ENCODE measurements at places on chromosomes 7 and 10.

DNA sequence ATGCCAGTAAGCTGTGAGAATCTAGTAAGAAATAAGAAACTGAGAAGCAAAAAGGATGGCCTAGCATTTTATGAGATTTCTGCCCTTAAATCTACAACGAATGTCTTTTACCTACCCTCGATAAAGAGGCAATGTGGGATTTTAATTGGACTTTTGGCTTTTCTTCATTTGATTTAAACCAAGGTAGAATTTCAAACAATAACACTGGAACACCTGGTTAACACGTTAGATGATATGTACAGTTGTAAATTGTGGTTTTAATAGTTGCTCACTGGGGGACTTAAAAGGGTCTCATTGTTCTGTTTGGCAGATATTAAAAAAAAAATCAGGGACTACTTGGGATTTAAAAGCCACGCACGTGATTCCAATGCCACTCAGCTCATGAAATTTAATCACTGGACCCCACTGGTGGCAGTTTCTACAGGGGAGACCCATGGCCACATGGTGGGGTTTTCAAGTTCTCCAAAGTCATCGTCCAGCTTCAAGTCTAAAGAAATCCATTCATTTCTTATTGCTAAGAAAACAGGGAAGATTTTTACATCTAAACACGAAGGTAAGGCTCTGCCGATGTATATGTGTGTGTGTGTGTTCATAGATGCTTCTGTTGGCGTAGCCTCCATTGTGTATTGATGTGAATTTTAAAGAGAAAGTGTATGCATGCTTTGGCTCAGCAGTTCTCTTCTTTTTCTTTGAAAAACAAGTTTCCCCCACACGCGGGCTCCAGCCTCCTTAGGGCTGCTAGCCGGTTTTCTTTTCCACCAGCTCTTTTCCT lies 588.6 kb upstream of the MKI67 start:
- DNase-seq = no peak

GRCh38 chr7:38002689-38003088 lies 82.2 kb downstream of the EPDR1 start:
- no peak for DNase-seq

DNA sequence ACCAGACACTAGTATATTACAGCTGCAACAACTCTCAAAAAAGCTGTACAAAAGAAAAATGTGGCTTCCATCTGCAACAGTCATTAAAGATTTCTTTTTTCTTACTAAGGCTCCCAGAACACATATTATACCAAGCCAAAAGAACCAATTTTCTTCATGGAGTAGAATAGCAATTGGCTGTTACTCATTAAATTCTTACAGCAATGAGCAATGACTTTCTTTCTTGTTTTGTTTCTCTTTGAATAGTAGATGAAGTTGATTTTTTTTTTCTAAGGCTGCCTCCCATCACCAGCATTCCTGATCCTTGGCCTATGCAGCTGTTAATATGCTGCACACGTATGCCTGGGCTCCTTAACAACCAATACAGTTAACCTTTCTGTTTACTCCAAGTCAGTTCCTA lies 36.6 kb upstream of the SPOCK2 start:
- peak; percentile 11 for DNase-seq

DNA sequence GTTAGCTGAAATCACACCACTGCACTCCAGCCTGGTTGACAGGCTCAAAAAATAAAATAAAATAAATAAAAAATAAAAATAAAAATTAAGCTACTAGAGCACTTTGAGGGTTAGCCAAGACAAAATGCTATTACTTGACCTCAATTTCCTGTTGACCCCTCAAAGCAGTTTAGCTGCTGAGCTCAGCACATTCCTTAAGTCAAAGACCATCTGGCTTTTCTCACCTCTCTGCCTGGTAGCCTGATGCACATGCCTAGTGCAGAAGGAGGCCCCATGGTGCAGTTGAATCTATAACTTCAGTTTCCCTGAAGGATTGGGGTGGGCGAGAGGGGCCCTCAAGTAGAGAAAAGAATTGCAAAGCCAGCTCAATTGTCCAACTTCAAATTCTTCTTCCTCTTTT lies 211.1 kb upstream of the GALNT17 start:
- DNase-seq = no peak

GRCh38 chr7:76054123-76055120 lies 6.5 kb downstream of the MDH2 start:
- DNase-seq = peak; percentile 39

GRCh38 chr10:10490581-10490980 lies 527.1 kb upstream of the CELF2 start:
- DNase-seq = no peak

DNA sequence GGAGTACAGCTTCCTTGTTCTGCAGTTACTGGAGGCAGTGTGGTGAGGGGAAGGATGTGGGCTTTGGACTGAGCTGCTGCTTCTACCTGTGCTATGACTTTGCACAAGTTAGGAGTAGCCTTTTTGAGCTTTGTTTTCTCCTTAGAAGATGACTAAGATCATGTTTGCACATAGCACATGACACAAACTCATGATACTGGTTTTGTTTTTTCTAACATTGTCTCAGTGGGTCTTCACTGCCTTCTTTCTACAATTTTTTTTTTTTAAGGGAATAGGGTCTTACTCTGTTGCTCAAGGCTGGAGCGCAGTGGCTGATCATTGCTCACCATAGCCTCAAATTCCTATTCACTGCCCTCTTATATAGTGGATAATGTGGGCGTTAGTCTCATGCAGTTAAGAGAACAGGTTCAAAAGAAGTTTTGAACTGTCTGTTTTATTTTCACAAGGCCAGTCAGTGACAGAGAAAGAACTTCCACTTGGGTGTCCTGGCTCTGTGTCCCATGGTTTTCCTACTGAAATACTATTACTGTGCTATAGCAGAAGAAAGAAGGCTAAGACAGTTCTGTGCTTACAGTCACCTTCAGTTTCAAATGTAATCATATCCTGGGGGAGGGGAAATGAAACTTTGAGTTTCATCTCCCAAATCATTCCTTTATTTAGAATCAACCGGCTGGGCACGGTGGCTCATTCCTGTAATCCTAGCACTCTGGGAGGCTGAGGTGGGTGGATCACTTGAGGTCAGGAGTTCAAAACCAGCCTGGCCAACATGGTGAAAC lies 72.0 kb downstream of the KAT6B start:
- DNase-seq = no peak

DNA sequence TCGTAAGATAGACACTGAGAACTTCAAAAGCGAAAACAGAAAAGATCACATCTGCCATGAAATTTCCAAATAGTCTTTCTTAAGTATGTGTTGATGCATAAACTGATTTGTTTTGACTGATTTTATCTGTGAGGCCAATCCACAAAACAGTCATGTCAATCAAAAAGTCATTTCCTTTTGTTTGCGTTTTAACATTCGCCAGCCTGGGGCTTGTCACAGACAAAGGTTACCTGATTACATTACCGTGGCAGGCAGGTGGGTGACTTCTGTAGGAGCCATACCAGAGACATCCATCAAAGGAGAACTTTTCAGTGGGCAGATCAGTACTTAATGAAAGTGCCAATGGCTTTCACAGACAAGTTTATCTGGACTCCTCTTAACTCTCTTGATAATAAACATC lies 45.5 kb upstream of the BET1 start:
- DNase-seq = no peak

- DNase-seq = no peak
Observed at GRCh38 chr10:110852255-110852896, 19.4 kb upstream of the PDCD4 start.

- no peak for DNase-seq
Observed at GRCh38 chr7:30019387-30019786, 7.1 kb downstream of the FKBP14 start.

DNA sequence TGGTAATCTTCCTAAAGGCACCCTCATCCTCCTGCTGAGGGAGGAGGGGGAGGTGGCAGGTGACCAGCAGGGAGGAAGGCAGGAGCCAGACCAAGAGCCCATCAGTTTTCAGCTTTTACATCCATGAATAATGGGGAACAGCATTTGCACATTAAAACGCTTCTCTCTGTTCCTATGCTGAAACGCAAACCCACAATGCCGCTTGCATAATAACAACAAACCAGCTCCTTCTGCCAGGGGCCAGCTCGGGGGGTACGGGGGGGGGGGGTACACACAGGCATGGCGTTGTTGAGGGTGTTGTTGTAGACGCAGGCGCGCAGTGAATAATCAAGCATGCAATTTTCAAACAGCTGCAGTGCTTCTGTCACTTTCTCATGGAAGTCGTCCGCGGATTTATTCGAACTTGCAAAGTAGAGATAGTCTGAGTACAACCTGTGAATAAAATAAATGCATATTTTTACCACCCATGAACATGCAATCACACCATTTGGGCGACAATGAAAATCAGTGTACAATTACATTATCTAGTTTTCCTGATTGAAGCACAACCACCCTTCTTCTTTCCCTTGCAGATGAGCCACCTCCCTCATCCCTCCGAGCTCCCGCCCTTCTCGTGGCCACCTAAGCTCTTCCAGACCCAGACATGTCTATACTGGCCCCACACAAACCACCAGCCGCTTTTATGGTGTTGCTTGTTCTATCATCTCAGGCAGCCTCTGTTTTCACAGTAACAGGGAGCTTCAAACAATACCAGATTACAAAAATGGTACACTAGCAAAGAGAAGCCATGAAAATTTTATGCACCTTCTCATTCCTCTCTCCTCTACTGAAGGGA lies 72.2 kb downstream of the CHST15 start:
- DNase-seq = no peak

- DNase-seq = no peak
Observed at GRCh38 chr10:80642661-80643060, 105.0 kb downstream of the SH2D4B start.

DNA sequence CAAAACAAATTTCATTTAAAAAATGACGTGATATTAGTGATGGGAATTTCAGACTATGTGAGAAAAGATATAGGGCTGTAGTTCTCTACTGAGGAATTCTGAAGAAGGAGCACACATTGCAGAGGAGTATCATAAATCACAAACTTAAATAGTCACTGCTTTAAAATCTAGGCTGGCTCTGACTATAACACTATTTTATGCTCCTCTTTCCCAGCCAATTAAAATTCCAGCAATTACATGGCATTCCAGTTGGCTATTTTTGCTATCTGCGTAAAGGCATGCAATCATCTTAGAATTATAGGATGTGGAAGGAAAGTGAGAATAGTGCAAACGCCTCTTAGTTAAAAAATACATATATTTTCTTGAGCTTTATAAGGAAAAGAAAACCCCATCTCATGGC lies 123.1 kb downstream of the GNAI1 start:
- no peak for DNase-seq

DNA sequence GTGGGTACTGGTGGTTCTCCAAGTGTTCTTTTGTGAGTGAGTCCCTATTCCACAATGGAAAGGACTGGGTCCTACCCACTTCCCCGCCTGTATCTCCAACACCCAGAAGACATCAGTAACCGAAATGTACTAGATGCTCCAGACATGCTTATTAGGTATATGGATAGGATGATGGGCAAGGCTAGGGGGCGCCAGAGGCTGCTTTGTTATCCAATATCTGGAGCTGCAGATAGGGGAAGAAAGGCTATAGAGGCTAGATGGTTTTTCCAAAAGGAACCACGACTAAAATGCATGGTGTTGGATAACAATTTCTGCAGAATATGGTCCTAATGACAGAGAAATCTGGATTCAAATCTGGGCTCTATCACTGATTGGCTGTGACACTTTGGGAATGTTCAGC lies 56.2 kb upstream of the TM9SF3 start:
- peak; percentile 32 for DNase-seq

DNA sequence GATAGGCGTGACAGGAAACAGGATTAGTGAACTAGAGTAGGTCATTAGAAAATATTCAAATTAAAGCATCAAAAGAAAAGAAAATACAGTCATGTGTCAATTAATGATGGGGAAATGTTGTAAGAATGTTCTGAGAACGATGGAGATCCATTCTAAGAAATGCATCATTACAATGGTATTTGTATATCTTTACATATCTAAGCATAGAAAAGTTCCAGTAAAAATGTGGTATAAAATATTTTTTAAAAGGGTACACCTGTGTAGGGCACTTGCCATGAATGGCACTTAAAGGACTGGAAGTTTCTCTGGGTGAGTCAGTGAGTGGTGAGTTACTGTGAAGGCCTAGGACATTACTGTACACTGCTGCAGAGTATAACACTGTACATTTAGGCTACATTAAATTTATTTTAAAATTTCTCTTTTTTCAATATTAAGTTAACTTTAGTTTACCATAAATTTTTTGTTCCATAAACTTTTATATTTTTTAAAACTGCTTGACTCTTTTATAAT lies 282.5 kb downstream of the BMPER start:
- DNase-seq = no peak

DNA sequence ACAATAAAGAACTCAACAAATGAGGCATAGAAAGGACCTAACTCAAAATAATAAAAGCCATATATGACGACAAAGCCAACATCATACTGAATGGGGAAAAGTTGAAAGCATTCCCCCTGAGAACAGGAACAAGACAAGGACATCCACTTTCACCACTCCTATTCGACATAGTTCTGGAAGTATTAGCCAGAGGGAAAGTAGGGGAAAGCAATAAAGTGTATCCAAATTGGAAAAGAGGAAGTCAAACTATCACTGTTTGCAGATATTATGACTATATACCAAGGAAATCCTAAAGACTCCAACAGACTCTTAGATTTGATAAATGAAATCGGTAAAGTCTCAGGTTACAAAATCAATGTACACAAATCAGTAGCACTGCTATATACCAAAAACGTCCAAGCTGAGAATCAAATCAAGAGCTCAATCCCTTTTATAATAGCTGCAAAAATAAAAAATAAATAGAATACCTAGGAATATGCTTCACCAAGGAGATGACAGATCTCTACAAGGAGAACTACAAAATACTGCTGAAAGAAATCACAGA lies 4.8 kb downstream of the ANXA7 start:
- no peak for DNase-seq

DNA sequence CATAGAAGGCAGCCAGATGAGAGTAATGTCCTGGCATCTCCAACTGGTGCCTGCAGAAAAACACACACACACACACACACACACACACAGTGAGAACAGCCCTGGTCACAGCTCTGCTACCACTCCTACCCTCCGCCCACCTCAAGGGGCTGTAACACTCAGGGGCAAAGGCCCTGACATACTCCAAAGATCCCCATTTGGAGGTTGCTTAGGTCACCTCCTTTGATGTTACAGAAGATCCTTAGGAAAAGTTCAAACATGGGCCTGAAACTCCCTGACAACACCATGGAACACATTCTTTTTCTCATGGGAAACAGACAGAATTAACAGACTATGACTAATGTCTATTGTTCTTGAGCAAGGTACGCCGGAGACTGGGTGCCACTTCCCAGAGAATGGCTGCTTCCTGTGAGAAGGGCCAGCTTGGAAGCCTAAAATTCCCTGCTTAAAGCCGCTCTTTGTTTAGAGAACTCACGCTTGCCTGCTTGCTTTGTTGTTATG lies 27.7 kb downstream of the DENND11 start:
- no peak for DNase-seq

- DNase-seq = no peak
Observed at GRCh38 chr7:95201727-95202126, 122.6 kb downstream of the PON1 start.

DNA sequence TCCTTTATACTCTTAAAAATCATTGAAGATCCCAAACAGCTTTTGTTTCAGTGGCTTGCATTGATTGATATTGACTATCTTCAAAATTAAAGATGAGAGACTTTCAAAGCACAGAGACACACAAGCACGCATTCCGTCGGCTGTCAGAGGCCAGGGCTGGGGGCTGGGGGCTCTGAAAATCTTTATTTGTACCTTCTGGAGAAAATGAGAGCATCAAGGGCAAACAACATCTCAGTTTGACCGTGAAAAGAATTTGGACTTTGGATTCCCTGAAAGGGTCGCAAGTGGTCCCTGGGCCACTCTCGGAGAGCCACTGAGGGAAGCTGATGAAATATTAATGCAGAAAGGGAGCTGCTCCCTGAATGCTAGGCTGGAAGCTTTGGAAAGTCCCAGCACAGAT lies 96.4 kb downstream of the CHST15 start:
- no peak for DNase-seq

- DNase-seq = no peak
Observed at GRCh38 chr10:106402458-106402857, 762.0 kb downstream of the SORCS1 start.

All from AG08396 (cell line).